Erythroblast (primary cell): ENCODE measurements at places on chromosomes 1 and 21.

- DNase-seq: no peak
These were observed 55.9 kb downstream of the CLIC4 start for GRCh38 chr1:24801176-24801575.

GRCh38 chr1:201021630-201022492 lies 1.7 kb downstream of the KIF21B start:
- no peak for DNase-seq

- DNase-seq: no peak
These were observed 2.4 kb downstream of the AUNIP start for GRCh38 chr1:25856856-25857255.

DNA sequence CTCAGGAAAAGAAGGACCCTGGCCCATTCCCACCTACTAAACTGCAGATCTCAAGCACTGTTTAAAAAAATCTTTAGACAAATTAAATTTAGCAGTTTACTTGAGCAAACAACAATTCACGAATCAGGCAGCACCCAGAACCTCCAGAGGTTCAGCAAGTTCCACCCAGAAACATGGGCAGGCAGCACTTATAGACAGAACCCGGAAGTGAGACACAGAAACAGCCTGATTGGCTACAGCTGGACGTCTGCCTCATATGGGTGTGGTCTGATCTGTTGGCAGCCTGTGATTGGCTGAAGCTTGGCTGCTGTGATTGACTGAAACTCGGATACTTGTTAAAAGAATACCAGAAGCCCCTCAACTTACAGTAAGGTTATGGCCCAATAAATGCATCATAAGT lies 34.7 kb upstream of the COL6A2 start:
- no peak for DNase-seq

- no peak for DNase-seq
These were observed 16.6 kb upstream of the IGSF5 start for GRCh38 chr21:39728341-39728740.

GRCh38 chr1:16374266-16374665 lies 7.2 kb downstream of the SZRD1 start:
- DNase-seq: no peak

- DNase-seq: no peak
These were observed 53.6 kb downstream of the SLC66A1 start for GRCh38 chr1:19365721-19366120.

DNA sequence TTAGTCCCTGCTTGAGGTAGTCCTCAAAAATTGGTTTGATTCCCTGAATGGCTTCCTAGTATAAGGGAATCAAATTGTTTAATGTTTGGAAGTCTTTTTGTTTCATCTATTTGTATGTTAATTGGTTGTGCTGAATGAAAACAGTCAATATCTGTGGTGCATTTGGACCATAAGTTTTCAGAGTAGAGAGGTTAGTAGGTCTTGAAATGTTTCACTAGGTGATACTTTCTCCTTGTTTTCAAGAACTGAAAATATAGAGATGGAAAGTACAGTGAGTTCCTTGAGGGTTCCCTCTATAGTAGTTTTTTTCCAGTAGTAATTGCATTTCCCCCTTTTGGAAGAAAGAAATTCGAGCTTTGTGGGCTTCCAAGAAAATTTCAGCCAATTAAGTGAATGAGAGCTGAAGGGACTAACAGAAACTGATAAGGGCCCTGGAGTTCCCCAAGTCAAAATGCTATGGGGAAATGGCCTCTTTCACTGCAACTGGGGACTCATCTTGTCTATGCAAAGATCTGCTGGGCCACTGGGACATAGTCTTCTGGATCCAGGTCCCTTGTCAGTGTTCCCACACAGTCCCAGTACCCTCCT lies 18.6 kb upstream of the CEP350 start:
- no peak for DNase-seq

- no peak for DNase-seq
These were observed 35.4 kb downstream of the PGM1 start for GRCh38 chr1:63628607-63629006.
